ENCODE measurements at places on chromosomes 1 and 21.
A peak's percentile ranks its signal among the peaks of the same experiment; 100 is the strongest.

GRCh38 chr1:226041419-226041818, 21.1 kb upstream of the H3-3A start:
- DNase-seq = no peak

DNA sequence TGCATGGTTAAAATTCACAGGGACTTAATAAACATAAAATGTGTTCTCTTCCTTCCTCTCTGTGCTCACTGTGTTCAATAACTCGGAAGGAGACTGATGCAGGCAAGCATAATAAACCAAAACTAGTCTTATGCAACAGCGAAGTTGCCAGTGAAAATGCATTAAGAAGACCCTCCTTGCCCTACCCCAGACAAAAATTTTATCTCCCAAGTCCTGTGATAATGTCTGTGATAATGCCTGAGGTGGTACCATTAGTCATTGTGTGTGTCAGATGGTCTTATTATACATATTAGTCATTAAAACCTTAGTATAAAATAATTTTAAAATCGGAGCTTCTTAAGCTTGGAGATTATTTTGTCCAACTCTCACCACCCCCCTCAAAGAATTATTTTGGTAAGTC, 97.8 kb downstream of the NGF start:
- no peak for DNase-seq

- no peak for DNase-seq
Measured at GRCh38 chr1:9128520-9129265, at the start of gene GPR157. TSS of gene GPR157 (minus strand) at chr1:9129102. CDS start at chr1:9129027, 75 bp downstream.

- no peak for DNase-seq
Measured at GRCh38 chr21:28746166-28746565, 246.5 kb downstream of the LTN1 start.

- DNase-seq = no peak
Measured at GRCh38 chr1:113946678-113947387, 17.7 kb downstream of the HIPK1 start.

DNA sequence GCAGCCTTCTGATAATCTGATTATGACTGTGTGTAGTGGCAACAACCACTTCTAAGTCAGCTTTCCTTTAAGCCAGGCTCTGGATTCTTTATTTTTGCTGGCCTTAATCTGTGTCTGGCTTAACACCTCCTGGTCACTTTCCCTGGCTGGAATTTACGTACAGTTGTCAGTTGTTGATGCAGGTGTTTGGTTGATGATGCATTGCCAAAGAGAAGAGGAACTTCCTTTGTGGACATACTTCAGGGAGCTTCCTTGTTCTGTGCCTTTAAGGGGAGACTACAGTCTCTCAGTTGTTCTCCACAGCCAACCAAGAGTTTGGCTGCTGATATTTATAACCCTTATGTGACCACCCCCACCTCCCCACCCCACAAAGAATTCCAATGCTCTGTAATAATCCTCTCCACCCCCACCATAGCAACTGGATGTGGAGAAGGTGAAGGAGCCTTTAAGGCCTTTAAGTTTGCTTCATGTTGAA, 96.0 kb upstream of the BMP8A start:
- no peak for DNase-seq

DNA sequence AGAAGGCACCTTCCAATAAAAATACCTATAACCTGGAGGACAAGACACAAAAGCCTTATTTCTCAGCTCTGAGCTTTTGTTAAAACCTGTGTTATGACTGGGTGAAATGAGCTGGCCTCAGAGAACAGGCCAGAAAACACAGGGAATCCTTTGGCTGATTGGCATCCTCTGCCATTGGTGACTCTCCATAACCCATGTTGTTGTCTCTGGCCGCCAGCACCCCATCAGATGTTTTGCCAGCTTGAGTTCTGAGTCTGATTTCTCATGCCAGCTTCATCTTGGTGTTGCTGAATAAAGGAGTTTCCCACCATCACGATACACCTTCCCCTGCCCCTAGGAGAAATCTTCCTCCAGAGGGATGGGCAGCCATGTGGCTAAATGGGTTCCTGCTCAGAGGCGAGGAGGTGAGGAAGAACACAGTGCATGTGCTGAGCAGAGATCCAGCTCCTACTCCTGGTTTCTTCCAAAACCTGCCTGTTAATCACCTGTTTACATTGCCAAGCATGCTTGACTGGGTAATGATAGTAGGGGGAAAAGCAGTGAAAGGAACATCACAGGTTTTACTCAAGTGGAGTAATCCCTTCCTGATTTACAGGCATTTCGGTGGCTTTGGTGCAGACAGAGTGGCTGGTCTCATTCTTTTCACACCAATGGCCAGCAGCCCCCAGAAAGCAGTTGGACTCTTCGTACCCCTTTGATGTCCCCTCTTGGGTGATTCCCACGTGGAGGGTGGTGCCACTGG, 109.8 kb downstream of the ROR1 start:
- DNase-seq = no peak

- DNase-seq = no peak
Measured at GRCh38 chr1:162055062-162055461, 14.4 kb upstream of the NOS1AP start.

DNA sequence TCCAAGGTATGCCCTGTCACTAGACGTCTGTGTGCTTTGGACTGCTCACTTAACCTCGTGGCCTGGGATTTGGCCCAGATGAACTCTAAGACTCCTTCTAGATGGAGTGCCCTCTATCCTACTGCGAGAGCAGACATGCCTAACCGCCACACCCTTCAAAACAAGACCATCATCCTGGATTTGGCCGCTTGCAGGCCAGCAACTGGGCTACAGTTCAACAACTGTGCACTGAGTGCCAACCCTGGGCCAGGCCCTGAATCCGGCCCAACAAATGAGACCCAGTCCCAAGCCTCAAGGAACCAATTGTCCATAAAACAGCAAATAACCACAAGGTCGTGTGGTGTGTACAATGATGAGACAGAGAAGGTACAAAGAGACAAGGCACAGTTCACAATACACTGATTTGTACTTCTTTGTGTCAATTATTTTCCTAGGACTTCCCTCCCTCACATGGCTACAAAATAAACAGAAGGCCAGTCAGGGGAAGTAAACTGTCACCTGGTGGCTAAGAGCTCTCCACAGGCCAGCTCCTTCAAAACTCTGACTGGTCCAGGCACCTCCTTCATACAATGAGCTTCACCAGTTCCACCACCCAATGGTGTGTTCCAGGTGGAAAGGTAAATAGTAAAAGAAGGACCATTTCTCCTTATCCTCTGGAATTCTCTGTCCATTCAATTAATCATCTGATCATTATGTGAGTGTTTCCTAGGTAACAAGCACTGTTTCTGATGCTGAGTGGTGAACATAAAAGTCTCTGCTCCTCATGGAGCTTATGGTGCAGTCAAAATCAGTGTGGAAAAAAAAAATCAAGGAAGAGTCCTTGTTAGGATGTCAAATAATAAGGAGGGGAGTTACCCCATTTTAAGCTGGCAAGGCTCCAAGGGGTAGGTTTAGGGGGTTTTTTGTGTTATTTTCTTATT, 60.4 kb downstream of the CAPZB start:
- peak; percentile 48 for DNase-seq

GRCh38 chr1:237018896-237019295, 14.7 kb upstream of the MT1HL1 start:
- no peak for DNase-seq

GRCh38 chr1:153682730-153683129, 4.2 kb downstream of the NPR1 start:
- DNase-seq = no peak

GRCh38 chr21:45170987-45171386, 96.6 kb downstream of the ADARB1 start:
- DNase-seq = no peak

DNA sequence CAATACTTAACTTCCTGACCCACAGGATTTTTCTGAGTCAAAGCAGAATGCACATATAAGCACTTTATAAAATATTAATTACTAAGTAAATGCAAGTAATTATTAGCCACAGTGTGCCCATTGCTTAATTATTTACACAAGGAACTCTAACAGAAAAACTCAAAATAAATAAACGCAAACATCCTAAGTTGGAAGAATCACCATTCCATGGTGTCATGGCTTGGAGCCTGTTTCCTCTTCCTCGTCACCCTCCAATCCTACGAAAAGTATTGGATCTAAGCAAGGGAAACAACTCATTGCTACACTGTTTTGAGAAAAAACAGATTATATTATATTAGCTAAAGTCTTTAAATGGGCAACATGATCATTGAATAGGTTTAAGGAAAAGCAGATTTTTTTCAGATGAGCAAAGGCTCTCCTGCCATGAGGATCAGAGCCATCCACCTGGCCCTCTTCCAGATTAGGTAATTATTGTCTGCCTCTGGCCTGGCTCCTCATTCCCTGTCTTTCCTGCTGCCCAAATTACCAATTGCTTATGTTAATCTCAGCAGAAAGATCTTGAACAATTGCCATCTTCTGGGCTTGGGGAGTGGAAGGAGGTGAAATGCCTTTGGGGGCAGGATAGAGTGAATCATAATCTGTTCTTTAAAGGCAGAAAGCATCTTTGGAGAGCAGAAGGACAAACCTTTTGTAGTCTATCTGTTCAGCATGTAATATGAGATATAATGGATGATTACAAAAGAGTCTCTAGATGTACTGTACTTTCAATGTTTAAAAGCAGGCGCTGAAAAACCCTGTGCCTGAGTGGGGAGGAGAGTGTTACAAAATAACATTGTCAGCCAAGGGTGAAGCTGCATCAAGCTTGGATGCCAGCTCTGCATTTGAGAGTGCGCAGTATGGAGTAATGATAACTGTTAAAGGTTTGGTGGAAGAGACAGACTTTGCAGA, 121.2 kb downstream of the DUSP10 start:
- DNase-seq = no peak

- no peak for DNase-seq
Measured at GRCh38 chr1:12615865-12616708, 1.9 kb downstream of the DHRS3 start.

GRCh38 chr1:161432091-161432490, 64.4 kb upstream of the CFAP126 start:
- no peak for DNase-seq

DNA sequence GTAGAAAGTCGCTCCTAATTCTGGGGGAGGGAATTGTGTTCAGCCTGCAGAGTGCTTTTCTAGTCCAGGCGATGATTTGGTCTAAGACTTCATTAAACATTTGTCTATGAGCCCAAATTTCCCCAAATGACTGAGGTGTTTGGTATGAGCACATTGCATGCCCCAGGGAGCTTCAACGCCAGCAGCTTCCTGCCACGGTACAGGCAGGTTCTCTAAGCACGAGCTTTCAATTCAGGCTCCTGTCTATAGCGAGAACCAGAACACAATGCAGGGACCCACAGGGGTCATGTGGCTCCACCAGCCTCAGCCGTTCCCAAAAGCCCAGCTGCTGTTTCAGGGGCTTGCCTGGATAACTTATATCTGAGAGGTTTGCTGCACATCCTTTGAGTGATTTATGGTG, 34.1 kb upstream of the H6PD start:
- no peak for DNase-seq

DNA sequence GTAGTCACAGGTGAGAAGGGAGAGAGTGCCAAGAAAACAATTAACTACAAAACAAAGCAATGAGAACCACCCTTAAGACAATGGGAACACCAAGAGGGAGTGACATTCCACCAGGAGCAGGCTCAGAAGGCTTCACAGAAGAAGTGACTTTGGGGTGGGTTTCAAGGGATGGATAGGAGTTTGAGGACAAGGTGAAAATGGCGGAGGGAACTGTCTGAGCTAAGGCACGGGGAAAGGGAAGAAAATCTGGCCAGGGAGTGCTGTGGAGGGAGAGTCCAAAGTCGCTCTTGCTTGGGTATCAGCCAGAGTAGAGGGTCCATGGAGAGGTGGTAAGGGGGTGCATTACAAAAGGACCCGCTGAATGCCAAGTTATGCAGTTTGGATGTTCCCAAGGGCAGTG, 87.3 kb downstream of the CAMK2N1 start:
- no peak for DNase-seq

- no peak for DNase-seq
Measured at GRCh38 chr1:11345971-11346715, 73.1 kb downstream of the UBIAD1 start.

DNA sequence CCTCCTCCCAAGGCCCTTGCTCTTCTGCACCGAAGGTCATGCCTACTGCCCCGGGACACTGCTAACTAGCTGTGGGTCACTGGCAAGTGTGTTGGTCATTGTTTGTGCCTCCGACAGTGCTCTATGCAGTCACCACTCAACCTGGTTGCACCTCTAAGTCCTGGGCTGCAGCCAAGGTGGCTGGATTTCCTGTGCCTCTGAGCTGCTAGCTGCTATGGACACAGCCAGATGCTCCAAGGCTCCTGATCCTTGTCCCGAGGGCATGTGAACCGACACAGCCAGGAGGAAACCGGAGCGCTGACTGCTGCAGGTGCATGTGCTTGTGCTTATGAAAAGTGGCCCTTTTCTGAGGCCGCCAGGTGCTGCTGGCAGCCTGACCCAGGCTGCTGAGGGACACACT, 14.7 kb upstream of the SPOCD1 start:
- DNase-seq = no peak

- DNase-seq = no peak
Measured at GRCh38 chr21:17828223-17828622, 9.1 kb upstream of the C21orf91 start.

DNA sequence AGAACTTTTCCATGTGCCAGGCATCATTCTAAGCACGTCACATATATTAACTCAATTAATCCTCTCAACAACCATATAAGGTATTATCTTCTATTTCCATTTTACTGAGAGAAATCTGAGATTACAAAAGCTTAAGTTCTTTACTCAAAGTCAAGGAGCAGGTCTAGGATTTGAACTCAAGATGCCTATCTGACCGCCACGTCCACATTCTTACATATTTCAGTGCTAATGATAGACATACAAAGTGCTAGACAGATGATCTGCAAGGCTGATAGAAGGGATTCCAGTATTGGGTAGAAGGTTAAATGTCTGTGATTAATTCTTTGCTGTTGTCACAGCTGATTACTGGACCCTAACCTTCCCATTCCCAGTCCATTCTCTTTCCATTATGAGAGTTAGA, 4.4 kb downstream of the ATP5PB start:
- DNase-seq = no peak

DNA sequence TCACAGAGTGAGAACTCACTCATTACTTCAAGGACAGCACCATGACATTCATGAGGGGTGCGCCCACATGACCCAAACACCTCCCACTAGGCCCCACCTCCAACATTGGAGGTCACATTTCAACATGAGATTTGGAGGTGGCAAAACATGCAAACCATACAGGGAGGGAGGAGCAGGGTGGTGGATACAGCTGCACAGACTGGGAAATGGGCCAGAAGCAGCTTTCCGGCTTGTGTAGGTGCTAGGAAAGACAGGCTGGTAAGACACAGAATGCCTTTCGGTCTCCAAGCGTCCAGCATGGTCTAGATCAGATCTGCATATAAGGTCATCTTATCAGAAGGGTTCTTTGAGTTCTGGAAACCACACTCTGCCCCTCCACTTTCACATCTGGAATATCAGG, 35.1 kb upstream of the TINAGL1 start:
- DNase-seq = no peak

- no peak for DNase-seq
Measured at GRCh38 chr1:100246738-100247137, 2.9 kb downstream of the DBT start.

GRCh38 chr1:38833146-38833545, 26.4 kb downstream of the RRAGC start:
- DNase-seq = no peak

GRCh38 chr1:53280496-53280895, 42.2 kb upstream of the MAGOH start:
- no peak for DNase-seq

GRCh38 chr1:12678820-12679219, 34.9 kb downstream of the AADACL4 start:
- DNase-seq = no peak

- no peak for DNase-seq
Measured at GRCh38 chr1:203331224-203331623, 19.7 kb downstream of the FMOD start.
